Mucosa of gallbladder (tissue), 1 donor: ENCODE measurements at places on chromosomes 1 and 21. TPM values are rescaled to one million over a fixed set of nuclear protein-coding genes. Genes with fewer than 3 reads are reported as not detected.

CD34 gene
- total RNA-seq, result 23.2 TPM

TAF1A gene
- total RNA-seq, result 7.5 TPM

EPS8L3 gene
- total RNA-seq, result 459 TPM

OLIG2 gene
- not detected for total RNA-seq

CFAP141 gene
- not detected for total RNA-seq

CFHR1 gene
- 0.75 TPM for total RNA-seq

GPATCH2 gene
- total RNA-seq, result 13.2 TPM
